SK-N-DZ (cell line): ENCODE measurements at places on chromosomes 2 and 18.
A peak's percentile ranks its signal among the peaks of the same experiment; 100 is the strongest.

DNA sequence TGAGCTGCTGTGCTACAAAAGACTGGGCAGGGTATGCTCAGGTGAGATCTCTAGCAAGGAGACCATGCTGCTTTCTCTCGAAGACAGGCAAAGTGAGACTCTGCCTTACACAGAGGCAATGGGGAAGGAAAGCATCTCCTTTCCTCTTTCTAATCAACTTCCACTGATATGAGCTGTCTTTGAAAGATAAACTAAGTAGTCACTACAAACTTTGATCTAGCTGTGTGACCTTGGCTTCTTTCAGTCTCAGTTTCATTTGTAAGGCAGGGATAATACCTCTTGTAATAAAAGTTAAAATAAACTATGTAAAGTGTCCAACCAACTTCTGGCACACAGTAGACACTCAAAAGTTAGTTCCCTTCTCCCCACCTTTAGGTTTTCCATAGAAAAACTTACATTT is 7.5 kb downstream of the CCDC93 start:
- DNase-seq = no peak

DNA sequence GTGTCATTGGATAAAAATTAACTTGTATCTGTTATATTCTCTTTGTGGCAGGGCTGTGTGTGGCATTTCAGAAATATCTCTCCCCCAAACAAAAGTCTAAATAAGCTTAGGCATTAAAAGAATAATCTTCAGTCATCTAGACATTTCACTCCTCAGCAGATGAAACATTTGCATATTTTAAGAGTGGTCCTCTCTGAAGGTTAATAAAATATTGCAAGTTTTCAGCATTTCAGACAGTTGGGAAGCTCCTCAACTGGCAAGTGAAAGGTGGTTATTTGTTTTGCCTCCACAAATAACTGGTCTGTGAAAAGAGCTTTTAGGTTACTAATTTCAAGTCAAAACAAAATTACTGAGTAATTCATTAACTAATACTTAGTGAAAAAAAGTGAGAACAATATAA is 462.6 kb downstream of the EPHA4 start:
- no peak for DNase-seq

- no peak for DNase-seq
Measured at GRCh38 chr2:161426922-161427663, 11.0 kb downstream of the TBR1 start.

- DNase-seq = no peak
Measured at GRCh38 chr2:184215745-184216144, 382.6 kb upstream of the ZNF804A start.

DNA sequence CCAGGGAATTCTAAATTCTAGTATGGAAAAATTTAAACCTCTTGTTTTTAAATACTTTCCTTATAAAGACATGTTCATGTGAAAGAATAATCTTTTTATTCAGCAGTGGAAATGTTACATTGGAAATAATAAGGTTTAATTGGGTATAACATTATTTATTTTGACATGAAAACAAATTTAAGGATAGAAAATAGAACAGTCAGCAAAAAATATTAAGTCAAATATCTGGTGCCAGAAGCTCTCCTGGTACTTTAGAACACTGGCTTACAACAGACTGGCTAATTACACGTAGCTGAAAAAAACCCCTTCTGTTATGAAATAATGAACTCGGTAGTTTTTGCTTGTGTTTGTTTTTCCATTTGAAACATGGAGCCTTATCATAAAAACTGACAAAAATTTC is 447.9 kb downstream of the DSEL start:
- DNase-seq = no peak

DNA sequence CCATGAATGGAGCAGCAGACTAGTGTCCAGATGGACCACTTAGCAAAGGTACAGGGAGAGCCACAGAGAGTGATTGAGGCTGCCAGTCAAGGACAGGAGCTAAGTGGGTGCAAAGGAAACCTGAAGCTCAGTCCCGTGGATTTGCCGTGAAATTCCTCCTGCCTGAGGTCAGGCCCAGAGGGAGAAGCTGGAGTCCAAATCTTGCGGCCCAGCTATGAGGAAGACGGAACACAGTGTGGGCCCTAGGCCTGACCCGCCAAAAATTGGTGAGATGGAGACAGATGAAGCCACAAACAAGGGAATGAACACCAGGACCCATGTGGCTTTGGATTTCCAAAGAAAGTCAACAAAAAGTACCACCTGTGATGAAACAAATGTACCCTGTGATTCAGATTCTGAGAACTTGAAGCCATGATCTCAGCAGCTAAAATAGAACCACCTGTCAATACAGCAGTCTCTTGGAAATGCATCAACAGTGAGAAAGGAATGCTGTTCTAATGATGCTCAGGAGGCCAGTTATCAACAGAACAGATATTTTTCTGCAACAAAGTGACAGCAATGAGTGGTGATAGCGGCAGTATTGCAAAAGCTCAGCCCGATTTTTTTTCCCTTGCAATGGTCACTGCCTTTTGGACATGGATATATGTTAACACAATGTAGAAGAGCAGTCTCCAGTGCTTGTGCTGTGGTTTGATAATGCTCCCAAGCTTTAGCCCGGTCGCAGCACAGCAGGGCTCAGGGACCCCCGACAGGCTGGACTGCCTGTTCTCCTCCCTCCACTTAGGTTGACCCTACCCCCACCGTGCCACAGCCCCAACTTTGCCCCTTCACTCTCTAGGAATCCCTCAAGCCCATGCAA is 10.7 kb downstream of the COL6A3 start:
- no peak for DNase-seq

DNA sequence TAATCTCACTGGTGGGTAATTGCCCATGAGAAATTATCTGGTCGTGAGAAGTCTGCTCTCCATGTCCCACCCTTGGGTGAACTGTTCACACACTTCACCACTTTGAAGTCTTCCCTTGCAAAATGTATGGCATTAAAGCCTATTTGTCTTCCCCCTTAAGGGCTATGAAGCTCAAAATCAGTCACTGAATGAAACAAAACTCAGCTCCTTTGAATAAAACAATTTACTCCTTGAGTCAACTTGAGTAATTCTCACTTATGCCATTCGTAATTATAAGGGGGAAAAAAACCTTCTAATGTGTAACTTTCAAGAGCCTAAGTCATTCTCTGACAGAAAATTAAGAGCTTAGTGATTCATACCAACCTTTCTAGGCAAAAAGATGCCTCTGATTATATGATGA is 48.8 kb upstream of the REL start:
- no peak for DNase-seq

- DNase-seq = no peak
Measured at GRCh38 chr2:24813691-24814137, 20.5 kb downstream of the CENPO start.

- no peak for DNase-seq
Measured at GRCh38 chr2:17791121-17791816, 25.0 kb upstream of the MSGN1 start.

GRCh38 chr18:23133860-23134779 is 1.2 kb upstream of the CABLES1 start:
- DNase-seq = peak; percentile 73

GRCh38 chr2:74703373-74703772 is 49.3 kb downstream of the SEMA4F start:
- DNase-seq = no peak

DNA sequence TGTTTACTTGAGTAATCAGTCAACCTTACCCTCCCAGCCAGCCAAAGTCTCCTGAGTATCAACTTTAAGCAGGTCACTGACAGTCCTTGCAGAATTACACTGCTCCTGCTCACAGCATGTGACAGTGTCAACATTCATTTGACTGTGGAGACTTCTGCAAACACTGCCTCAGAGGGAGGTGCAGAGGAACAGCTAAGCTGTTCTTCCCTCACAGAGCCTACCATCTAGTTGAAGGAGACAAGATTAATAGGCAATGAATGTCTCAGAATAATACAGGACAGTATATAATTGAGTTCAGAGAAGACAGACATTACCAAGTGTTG is 11.9 kb downstream of the SLC14A2 start:
- DNase-seq = no peak
